ENCODE measurements at places on chromosomes 5 and 9.

DNA sequence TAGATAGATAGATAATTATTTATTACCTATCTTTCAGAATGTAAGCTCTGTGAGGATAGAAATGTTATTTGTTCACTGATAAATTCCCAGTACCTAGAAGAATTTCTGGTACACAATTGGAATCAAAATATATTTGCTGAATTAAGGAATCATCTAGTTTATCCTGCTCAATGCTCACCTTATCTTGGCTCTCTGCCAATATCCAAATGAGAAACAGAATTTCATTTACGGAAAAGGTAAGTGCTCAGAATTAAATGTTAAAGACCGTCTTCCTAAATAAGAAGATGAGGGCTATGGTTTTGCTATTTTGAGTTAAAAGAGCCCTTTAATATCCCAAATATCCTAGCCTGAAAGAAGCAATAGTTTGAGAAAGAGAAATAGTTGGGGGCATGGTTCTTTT lies 232.1 kb upstream of the PDE4D start:
- no peak for DNase-seq

DNA sequence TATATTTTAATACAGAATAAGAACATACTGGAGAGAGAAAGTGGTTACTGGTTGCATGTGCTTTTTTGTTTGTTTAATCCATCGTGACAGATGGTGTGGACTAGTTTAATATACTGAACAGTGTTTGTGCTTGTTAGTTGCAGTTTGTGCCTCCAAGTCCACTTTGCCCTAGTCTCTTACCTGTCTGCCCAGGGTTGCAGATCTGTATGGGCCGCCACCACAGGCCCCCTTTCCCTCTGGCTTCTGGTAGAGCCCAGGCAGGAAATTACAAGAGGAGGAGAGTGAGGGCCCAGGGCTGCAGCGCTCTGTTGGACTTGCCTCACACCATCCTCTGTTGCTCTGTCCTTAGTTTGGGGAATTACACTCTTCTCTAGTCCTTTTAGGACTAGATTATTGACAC lies 166.4 kb downstream of the KDM4C start:
- no peak for DNase-seq

GRCh38 chr5:109946610-109947009 lies 256.9 kb downstream of the MAN2A1 start:
- no peak for DNase-seq

DNA sequence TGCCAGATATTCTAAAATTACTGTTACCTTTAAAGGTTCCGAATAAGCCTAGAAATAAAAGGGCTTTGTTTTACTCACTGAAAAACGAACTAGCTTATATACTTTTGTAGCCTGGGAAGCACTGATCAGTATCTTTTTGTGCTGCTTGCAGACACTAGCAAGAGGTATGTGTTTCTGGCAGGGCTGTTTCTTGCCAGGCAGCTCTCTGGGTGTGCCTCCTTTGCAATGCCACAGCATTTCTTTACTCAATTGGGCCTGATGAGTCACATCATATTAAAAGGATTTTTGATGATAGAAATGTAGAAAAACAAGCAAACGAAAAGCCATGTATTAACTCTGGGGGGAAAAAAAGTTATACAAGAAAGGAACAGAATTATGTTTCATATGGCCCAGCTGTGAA lies 35.6 kb downstream of the CD180 start:
- DNase-seq, result peak; percentile 10

GRCh38 chr9:97425336-97425972 lies 13.6 kb downstream of the TDRD7 start:
- DNase-seq, result no peak

DNA sequence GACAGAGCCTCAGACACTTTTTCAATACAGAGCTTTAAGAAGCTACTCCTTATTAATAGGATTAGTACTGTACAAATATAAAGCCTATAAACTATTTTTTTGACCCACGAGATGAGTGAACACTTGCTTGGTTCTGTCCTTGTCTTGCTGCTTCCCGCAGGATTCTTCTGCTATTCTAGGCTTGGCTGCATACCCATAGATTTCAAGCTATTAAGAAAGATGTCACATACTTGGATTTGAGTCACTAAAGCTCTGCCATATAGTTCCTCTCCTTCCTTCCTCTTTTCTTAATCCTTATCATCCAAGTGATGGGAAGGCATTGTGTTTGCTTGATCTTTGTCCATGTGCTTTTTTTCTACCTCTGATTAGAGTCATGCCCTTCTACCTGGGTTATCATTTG lies 361.2 kb upstream of the TRPC7 start:
- no peak for DNase-seq

GRCh38 chr5:153774686-153775085 lies 264.0 kb downstream of the FAM114A2 start:
- DNase-seq, result no peak

GRCh38 chr5:141811287-141812155 lies 66.7 kb downstream of the PCDH1 start:
- DNase-seq, result peak; percentile 54

- no peak for DNase-seq
Measured at GRCh38 chr9:83182071-83182470, 119.1 kb upstream of the RASEF start.

GRCh38 chr5:89005990-89006389 lies 123.0 kb upstream of the MEF2C start:
- no peak for DNase-seq

DNA sequence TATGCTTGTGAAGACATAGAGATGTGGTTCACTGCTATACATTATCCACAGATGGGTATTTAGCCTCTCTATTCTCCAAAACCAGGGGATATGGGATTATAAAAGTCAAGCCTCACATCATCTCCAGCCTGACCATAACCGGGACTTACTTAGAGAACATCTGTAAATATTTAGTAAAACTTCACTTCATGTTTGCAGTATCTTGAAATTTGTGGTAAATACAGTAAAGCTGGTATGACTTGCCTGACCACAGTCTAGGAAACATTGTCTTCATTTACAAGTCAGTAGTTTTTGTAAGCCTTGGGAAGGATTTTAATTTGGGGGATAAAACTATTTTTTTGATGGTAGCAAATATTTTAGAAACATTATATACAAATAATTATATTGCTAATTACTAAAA lies 64.2 kb downstream of the MAST4 start:
- no peak for DNase-seq

- no peak for DNase-seq
Measured at GRCh38 chr9:2424619-2425033, 197.0 kb upstream of the VLDLR start.

GRCh38 chr5:150989695-150990094 lies 30.7 kb upstream of the GPX3 start:
- DNase-seq, result peak; percentile 15

DNA sequence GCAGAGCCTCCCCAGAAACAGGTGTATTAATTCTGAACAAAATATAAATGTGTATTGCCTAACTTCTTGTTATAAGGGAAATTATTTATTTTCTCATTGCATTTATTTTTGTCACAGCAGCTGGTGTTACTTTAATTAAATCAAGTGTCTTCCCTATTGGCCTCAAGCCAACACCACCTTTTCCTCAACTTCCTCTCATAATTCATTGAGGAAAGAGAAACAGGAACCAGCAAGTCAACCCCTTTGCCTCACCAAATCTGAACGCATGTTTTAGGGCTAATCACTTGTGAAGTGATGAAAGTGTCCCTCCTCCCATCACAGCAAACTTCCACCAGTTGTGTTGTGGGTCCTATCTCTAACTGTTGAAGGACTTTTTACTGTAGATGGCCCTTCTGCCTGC lies 73.1 kb downstream of the DIRAS2 start:
- no peak for DNase-seq

DNA sequence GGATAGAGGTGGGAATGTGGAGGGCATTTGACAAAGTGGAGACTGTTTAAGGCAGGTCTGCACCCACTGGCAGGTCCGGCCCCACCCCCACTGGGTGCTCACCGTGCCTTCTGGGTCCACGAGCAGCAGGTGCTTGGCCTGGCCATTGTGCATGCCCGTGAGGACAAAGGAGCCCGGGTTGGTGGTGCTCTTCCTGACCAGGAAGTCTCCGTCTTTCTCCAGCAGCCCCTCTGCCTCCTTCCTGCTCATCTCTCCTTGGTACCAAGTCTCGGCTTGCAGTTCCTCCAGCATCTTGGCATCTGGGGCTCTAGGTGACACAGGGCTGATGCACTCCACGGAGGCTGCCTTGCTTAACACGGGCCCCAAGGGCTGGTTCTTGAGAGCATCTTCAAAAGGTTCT lies 46.6 kb downstream of the S1PR3 start:
- no peak for DNase-seq

DNA sequence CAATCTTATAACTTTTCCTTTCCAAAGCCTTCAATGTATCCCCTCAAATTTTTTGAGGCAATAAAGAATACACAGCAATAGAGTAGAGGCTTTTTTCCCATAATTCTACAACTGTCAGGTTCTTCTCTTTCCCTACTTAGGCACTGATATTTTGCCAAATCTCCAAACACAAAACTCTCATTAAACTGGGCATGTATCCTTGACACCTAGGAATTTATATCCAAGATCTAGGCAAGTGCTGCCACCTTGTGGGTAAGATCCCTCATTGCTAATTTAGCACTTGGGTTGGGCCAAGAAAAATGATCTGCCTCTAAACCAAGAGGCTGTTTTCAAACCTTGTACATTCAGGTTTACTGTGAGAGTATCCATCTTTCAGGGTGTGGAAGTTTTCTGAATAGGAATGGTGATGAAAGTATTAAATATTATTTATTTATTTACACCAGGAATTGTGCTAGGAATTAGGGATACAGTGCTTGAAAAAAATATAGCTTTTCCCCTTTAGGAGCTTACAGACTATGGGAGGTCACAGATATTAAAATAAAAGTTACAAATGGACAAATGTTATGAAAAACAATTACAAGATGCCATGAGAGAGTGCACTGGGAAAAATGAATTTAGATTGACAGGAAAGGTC lies 17.6 kb downstream of the TSTD2 start:
- DNase-seq, result peak; percentile 73

GRCh38 chr9:129145841-129146292 lies 32.2 kb downstream of the IER5L start:
- peak; percentile 87 for DNase-seq

- DNase-seq, result peak; percentile 12
Measured at GRCh38 chr9:121455527-121456239, 44.0 kb downstream of the GGTA1 start.

GRCh38 chr9:34628656-34629490 lies at the start of gene ARID3C:
Gene ARID3C, minus strand, starts transcription at chr9:34629066. Its CDS starts 1,052 bp downstream, at chr9:34628014.
- DNase-seq, result no peak

DNA sequence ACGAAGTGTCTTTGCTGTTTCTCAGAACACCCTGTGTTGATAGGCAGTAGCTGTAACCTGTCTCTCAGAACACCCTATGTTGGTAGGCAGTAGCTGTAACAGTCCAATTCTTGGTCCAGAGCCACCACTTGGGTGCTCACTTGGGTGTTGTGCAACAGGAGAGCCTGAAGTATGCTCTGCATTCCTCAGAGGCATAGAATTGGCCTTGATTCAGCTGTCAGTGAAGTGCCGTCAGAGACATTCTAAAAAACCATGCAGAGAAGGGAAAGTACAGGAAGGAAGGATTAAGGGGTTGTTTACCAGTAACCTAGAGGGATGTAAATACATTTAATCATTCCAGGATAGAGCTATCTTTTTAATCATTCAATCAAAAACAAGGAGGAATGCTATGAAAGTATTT lies 231.2 kb downstream of the ARRDC3 start:
- DNase-seq, result peak; percentile 68

- DNase-seq, result no peak
Measured at GRCh38 chr9:87381050-87381711, 116.5 kb upstream of the DAPK1 start.

DNA sequence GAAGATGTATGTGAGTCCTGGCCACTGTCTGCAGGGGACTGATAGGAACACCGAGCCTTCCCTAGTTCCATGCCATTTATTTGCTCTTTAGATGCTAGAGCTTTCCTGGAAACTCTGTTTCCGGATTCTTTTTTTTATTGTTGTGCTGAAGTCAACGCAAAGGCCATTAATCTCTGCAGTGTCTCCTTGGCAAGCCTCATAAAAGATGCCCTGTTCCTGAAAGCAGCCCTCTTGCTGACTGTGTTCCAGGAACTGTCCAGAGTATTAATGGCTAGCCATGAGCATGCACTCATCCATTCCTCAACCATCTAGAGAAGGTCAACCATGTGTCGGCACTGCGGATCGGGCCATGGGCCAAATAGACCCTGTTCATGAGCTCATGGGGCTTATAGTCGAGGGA lies 42.9 kb upstream of the SMAD5 start:
- DNase-seq, result no peak

- DNase-seq, result no peak
Measured at GRCh38 chr9:34576597-34577399, 12.7 kb downstream of the CNTFR start.

DNA sequence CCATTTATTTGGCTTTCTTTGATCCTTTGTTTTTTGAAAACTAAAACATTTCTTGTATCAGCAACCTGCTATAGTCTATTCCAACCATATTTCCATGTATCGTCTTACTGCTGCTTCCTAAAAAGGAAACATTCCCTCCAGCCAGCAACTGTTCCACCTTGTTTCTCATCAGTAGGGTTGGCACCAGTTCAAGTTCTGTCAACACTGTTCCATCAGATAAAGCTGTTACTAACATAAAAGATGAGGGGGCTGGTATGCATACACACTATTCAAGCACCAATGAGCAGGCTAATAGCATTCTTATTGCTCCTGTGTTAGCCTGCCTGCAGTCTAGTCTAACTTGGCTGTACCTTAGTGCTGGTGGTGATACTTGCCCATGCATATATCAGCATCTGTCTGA lies 178.3 kb downstream of the CWC27 start:
- no peak for DNase-seq

DNA sequence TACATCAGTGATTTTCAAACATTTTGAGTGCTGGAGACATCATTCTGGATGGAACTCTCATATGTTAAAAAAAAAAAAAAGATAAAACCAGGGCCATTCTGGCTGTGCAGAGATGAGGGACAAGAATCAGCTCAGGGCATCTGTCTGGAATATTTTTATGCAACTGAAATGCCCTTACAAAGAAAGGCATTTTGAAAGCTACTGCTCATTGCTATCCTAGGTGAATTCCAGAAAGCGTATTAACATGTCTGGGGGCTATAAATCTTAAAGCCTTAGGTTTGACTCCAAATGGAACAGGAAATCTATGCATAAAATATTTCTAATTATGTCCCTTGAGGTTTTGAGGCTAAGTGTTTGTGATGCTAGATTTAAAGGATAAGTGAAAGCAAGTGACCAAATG lies 14.9 kb upstream of the PCSK1 start:
- DNase-seq, result no peak

GRCh38 chr5:93385655-93386054 lies 195.4 kb downstream of the NR2F1-AS1 start:
- no peak for DNase-seq

- no peak for DNase-seq
Measured at GRCh38 chr5:177482359-177482795, 8.9 kb upstream of the DBN1 start.

GRCh38 chr5:151252762-151253604 lies at the start of gene GM2A:
Gene GM2A, plus strand, starts transcription at chr5:151253185. Its CDS starts 32 bp downstream, at chr5:151253217.
- peak; percentile 100 for DNase-seq

- peak; percentile 61 for DNase-seq
Measured at GRCh38 chr5:142053426-142054151, 40.8 kb upstream of the GNPDA1 start.

GRCh38 chr5:170312666-170313065 lies 15.1 kb upstream of the LCP2 start:
- DNase-seq, result peak; percentile 11

DNA sequence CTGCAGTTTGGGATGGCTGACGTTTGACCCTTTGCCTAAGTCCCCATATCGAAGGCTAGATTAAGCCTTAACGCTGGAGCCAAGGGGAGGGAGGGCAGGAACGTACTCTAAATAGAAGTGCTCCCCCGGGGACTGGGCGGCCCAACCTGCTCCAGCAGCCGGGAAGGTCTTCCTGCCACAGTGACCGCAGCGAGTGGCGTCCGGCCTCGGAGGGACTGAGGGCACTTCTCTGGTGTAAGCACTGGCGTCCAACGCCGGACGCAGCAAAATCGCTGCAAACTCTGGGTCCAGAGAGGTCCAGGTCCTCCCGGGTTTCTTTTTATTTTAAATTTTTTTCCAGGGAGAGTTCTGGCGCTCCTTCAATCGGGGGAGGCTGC lies 505 bp upstream of the ACER2 start:
- no peak for DNase-seq

Data from ELR (cell line).